ENCODE measurements at places on chromosomes 12 and 14. TPM values are rescaled to one million over a fixed set of nuclear protein-coding genes. Genes with fewer than 3 reads are reported as not detected.
A peak's percentile ranks its signal among the peaks of the same experiment; 100 is the strongest.

HOXC6 gene
- polyA plus RNA-seq, result 11.4 TPM

STAC3 gene
- 1.5 TPM for polyA plus RNA-seq

SOAT2 gene
- polyA plus RNA-seq, result 0.26 TPM

RASSF8 gene
- polyA plus RNA-seq, result 12.0 TPM

DNA sequence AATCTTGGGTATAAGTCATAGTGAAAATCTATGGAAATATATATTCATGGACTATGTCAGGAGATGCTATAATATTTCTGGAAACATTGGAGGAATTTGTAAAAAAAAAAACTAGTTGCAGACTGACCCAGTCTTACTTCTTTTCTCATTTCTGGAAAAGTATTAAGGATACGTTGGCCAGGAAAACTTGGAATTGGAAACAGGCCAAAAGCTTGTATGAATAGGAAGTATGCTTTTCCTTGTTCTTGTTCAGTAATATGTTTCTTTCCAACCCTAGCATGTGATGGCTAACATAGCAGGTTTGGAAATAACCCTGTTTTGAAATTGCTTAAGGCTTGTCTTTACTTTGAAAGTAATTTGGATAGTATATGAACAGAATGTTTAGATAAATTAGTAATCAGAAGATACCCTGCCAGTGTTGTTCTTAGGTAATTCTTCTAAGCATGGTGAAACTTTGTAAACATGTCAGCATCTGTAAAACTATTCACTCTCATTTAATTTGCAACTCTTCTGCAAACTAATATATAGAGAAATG lies 316.2 kb downstream of the NPAS3 start:
- DNase-seq, result peak; percentile 28

GRCh38 chr12:3326850-3327780 lies 163.9 kb upstream of the PRMT8 start:
- no peak for DNase-seq

GRCh38 chr14:53399057-53399456 lies 245.9 kb upstream of the DDHD1 start:
- DNase-seq, result no peak

- no peak for DNase-seq
Observed at GRCh38 chr14:104062281-104062680, 23.2 kb upstream of the ASPG start.

DNA sequence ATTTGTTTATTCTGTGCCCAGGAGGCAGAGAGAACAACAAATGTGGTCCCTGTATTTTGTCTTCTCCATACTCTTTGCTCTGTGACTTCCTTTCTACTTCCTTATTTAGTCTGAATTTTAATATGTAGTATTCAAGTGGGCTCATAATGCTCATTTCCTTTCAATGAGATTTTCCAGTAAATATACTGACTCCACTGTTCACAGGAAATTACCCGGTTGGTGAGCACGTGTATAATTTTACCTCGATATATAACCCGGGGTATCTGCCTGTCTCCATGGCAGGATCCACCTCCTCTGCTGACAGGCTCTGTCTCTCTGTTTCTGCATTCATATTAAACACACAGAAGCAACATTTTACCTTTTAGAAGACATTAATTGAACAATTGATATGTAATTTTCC lies 166.0 kb downstream of the SLC38A4 start:
- DNase-seq, result no peak

DNA sequence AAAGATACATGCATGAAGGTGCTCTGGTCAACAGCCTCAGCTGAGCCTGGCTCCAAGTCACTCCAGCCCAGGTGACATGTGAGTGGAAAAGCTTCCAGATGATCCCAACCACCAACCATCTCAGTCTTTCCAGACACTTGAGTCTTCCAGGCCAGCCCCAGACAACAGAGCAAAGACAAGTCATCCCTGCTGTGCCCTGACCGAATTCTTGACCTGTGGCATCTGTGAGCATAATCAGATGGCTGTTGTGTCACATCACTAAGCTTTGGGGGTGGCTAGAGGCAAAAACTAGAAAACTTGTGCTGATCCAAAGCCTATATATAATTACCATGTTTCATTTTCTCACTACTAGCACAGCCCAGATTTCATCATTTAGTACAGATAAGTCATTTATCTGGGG lies 50.8 kb upstream of the ISM2 start:
- DNase-seq, result no peak

GRCh38 chr12:122293081-122293480 lies 26.8 kb upstream of the VPS33A start:
- DNase-seq, result no peak

GRCh38 chr14:65334765-65335410 lies 77.6 kb upstream of the FUT8 start:
- peak; percentile 9 for DNase-seq

DNA sequence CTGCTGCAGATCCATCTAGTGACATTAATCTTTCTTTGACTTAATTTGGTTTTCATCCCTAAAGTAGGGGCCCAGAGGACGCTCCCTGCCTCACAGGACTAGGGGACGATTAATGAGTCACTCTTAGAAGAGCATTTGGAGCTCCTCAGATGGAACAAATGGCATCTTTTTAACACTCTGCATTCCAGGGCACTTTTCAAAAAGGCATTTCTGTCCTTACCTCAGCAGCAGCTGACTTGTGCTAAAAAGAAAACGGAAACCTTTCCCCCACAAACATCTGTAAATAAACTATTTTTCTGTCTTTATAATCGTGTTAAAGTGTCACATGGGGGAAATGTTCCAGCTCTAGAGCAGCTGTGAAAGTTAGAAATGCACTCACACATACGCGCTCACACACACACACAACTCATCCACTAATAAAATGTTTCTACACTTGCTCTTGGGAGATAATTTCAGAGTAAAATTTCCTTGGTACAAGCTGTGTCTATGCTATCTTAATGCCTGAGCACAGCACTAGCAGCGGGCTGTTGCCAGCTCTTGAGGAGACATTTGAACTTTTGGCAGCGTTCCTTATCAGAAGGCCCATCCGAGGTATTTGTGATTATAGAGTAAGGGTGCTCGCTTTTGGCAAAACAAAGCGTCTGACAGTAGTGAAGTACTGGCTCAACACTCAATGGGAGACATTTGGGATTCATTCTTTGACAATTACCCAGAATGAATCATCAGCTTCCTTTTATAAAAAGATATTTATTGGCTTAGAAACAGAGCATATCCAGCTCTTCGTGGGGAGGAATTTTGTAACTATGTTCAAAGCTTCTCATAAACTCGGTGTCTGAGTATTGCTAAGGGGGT lies 141.3 kb downstream of the PLXNC1 start:
- no peak for DNase-seq

DNA sequence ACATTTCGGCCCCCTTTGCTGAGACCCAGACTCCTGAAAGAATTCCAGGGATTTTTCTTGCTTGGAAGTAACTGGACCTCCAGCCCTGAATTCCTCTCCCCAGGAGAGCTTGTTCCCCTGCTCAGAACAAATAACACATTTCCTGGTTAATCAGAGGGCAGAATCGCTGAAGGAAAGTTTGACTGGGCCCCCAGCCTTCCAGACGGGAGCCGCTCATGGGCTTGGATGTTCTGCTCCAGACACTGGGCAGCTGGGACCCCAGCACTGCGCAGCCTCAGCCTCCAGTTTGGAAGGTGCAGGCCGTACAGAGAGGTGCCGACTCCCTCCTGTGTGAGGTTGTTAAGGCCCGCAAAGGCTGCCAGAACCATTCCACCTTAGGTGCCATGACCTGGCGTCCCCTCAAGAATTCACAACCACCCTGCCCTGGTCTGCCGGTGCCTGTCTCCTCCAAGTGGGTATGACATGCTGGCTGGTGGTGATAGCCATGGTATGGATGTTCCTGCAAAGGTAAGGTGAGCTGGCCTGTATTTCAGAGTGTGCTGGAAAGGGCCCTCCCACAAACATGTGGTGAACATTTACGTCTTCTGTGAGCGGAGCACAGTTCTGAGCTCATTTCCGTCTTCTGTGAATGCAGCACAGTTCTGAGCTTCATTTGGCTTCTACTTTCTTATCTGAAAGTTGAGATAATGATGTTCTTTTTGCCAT lies 5.1 kb upstream of the LTBP2 start:
- DNase-seq, result no peak

DNA sequence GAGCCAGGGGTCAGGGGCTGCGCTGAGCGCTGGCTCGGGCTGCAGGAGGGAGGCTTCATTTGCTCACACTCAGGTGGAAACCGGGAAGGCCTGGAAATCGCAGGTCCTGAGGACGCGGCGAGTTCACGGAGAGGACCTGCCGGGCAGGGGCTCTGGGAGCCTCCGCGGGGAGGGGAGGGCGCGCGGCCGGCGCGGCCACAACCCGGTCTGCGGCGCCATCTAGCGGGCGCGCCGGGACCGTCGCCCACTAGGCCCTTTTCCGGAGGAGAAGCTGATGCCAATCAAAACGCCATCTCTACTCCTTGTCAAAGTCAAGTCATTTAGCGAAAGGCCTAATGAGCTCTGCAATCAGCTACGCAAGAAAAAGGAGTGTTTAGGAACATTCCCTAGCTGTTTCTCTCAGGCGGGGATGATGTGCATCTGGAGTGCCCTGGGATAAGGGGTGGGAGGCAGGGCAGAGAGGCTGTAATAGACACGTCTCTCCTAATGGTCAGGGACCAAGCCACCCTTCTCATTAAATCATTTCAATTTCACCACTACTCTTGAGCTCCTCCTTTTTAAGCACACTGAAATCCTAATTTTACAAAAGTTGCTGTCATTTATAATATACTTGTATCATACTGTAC lies 885.8 kb upstream of the TMEM132C start:
- DNase-seq, result peak; percentile 69
